Nucleus accumbens (tissue), 56 donors: ENCODE measurements at places on chromosomes 11 and 22.
A peak's percentile ranks its signal among the peaks of the same experiment; 100 is the strongest.

- DNase-seq: no peak
Measured at GRCh38 chr11:86695373-86695772, 23.0 kb upstream of the ME3 start.

- DNase-seq: no peak
Measured at GRCh38 chr11:117833401-117833891, 8.9 kb upstream of the FXYD2 start.

DNA sequence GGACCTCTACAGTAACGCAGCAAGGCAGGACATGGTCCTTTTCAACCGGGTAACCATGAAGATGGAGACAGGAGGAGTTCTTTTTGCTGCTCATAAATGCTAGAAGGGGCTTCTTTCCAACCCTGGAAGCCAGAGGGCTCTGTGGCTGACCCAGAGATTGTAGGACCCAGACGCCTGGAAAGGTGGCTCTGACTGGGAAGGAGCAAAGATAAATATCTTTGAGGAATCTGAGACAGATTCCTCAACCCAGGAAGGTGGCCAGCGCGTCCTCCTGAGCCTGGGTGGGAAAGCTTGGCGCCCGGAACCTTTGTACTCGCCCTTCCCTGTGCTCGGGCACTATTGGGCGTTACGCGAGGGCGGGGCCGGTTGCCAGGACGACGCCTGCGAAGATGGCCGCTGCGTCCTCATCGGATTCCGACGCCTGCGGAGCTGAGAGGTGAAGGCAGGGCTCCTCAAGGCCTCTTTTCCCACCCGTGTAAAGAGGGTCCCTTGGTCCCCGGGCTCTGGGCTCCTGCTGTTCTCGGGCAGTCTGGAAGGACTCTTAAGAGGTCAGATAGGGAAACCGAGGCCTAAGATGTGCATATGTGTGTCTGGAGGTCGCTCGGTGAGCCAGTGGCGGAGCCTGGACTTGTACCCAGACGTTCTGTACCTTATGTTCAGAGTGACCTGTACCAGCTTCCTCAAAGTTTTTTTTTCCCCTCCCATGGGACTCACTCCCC, at the start of gene BBS1:
BBS1 (plus strand) TSS at position 365 of the 719 bp plus-strand sequence; CDS start at position 390, 25 bp downstream.
- peak; percentile 78 for DNase-seq

- DNase-seq: no peak
Measured at GRCh38 chr11:94639901-94640721, 72.9 kb downstream of the PIWIL4 start.

DNA sequence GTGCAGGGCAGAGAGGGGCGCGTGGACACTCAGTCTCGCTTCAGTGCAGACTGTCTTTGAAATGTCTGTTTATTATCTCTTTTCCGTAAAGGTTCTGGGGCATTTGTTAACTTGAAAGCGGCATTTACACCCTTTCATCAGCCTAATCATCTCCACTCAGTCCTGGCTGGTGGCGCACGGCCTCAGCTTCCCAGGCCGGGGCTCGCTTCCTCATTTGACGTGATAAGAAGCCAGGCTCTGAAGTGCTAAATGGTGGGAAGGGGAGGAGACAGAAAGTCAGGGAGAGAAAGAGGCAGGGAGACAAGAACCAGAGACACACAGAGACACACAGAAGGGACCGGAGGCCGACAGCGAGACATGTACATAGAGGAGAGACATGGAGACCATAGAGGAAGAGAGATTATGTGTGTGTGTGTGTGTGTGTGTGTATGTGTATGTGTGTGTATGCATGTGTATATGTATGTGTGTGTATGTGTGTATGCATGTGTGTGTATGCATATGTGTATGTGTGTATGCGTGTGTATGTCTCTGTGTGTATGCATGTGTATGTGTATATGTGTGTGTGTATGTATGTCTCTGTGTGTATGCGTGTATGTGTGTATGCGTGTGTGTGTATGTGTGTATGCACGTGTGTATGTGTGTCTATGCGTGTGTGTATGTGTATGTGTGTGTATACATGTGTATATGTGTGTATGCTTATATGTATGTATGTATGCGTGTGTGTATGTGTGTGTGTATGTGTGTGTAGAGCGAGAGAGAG, 101.5 kb downstream of the ST3GAL4 start:
- no peak for DNase-seq

GRCh38 chr22:41181349-41182241, 23.5 kb upstream of the L3MBTL2 start:
- DNase-seq: no peak

DNA sequence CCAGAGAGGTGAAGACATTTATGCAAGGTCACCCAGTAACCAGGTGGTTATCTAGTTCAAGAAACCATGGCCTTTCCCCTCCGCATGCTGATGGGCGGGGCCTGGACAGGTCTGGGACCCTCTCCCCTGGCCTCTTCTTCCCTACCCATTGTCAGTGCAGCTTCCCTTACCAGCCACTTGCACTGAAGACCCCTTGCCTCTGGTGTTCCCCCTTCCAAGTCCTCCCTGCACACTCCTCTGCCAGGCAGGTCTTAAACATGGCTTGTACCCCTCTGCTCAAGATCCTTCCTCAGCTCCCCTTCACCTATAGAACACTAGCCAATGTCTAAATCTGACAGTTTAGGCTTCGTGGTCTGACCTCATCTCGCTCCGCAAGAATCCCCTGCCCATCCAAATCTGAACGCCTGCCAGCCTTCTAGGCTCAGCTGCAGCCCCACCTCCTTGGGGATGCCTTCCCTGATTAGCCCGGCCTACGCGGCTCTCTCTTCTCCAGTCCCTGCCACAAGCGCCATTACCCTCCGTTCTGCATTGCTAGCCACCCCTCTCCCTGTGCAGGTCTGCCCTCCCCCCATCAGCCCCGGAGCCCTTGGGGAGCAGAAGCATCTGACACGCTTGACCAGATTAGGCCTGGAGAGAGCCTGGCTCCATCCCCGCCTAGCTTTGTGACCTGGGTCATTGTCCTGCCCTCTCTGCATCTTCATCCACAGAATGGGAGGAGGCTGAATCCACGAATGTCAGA, 213.8 kb downstream of the DSCAML1 start:
- peak; percentile 24 for DNase-seq
